ENCODE measurements at places on chromosomes 3 and 15.

DNA sequence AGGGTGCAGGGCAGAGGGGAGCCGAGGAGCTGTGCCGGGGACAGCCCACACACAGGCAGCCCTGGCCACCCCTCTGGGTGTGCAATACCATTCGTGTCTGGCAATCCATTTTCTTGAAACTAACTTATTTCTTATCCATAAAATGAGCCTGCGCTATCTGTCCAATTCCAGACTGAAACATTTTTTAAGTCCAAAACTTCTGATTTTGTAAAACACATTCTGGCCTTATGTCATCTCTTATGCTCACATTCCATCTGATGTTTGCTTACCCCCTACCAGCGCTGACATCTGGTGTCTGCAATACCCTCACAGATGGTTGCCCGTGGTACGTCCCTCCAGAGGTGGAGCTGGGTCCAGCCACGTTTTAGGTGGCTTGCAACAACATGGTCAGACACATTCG lies 31.8 kb downstream of the PCSK6 start:
- no peak for DNase-seq

DNA sequence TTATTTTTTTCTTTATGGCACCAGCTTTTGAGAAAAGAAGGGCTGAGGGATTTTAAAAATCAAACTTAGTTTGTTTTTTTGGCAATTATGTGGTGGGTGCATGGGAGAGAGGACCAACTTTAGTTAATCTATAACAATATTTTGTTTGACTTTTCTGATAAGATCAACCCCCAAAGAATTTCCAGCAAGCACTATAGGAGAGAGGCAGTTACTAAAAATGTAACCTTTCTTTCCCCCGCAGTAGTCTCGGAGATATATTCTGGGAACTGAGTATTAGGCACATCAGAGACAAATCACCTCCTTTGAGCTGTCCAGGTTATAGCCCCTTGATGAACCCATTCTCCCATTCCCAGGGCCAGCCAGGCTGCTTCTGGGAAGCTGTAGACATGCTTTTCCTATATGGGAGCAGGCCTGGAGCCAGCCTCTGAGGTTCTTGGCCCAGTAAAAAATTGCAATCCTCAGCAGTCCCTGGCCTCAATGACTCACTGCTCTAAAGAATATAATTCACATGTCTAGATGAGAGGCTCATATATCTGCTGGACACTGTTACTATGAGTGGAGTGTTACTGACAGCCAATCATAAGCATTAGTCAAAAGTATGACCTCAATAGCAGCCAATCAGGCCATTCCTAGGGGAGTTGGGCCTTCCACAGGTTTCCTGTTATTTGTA lies 138.3 kb upstream of the AGBL1 start:
- DNase-seq, result no peak

- no peak for DNase-seq
Measured at GRCh38 chr15:81013396-81013929, 12.7 kb downstream of the TLNRD1 start.

GRCh38 chr3:39550354-39551051 lies 83.0 kb downstream of the MOBP start:
- DNase-seq, result no peak

DNA sequence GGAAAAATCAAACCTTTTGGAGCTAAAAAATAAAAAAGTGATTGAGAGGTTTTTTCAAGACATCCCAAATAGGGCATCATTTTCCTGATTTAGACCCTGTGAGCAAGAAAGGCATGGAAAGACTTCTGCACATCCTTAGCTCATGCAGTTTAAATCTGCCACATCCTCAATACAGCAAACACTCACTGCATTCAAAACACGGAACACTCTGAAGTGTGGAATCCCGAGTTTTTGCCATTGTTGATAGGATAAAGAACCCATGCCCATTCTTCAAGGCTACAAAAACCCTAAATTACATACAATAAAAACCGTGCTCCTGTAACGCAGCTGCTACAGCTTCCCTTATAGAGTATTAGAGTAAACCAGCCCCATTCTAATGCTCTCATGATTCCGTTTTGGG lies 346.8 kb downstream of the GABRG3 start:
- DNase-seq, result no peak

DNA sequence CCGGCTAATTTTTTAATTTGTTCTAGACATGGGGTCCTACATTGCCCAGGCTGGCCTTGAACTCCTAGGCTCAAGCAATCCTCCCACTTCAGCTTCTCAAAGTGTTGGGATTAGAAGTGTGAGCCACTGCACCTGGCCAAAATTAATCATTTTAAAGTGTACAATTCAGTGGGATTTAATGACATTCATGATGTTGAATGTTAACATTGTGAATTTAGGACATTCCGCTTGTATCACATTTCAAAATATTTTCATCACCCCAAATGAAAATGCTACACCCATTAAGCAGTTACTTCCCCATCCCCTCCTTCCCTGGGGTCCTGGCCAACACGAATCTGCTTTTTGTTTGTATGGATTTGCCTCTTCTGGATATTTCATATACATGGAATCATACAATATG lies 62.1 kb upstream of the CGNL1 start:
- DNase-seq, result no peak

- DNase-seq, result peak; percentile 56
Measured at GRCh38 chr3:39267631-39268548, 11.9 kb downstream of the CX3CR1 start.

DNA sequence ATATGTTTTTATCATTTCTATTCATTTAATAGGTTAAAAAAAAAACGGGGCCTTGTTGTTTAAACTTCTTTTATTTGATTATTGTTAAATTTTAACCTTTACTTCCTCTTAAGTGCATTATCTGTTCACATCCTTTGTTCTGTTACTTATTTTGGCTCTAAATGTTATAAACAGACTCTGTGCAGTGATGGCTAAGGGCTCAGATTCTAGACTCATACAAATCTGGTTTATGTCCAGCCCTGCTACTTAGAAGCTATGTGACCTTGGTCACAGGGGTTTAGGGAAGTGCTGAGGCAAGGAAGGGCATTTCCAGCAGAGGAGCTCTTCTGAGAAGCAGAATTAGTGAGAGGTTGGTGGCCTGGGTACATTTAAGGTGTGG lies 55.3 kb upstream of the VILL start:
- no peak for DNase-seq

DNA sequence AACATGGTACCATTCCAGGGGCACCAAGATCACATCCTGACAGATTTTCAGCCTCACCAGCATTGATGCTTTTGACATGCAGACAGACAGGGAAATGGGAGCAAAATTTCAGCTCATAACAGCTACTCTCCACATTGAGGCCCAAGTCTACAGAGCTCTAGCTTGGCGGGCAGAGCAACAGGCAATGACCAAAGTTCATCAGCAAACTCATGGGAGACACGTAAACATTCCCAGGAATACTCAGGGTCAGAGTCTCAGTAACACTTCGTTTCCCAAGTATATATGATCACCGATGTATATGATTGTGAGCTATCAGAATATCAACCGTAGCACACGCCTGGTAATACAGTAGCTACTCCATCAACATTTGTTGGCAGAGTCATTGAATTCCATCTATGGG lies 59.2 kb upstream of the SLC24A5 start:
- DNase-seq, result no peak

DNA sequence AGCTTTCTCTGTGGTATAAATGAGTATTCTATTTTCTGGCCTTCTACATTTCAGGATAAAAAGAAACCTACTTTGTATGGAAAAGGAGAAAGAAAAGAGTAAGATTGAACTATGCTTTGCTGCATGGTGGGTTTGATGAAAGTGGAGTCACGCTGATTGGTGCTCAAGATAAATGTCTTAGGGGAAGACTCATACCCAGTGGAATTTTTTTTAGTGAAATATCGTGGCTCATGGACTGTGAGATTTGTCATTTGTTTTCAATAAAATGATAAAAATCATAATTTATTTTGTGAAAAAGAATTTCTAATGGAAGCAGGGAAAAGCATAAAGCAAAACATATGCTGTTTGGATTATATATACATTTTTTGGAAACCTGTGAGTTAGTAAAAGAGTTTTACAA lies 292.5 kb downstream of the ZPLD1 start:
- DNase-seq, result no peak

DNA sequence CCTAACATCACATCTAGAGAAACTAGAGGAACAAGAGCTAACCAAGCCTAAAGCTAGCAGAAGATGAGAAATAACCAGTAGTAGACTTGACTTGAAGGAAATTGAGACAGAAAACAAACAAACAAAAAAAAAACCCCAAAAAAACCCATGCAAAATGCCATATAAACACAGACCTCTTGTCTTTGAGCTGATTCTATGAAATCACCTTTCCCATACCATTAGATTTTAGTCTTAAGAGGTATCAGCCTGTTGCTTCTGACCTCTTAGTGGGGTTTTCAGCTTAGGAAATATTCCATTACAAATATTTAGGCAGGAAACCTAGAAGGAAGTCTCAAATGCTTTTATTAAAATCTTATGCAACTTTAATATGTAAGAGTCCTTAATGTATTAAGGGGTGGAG lies 23.9 kb upstream of the ST3GAL6 start:
- DNase-seq, result no peak

DNA sequence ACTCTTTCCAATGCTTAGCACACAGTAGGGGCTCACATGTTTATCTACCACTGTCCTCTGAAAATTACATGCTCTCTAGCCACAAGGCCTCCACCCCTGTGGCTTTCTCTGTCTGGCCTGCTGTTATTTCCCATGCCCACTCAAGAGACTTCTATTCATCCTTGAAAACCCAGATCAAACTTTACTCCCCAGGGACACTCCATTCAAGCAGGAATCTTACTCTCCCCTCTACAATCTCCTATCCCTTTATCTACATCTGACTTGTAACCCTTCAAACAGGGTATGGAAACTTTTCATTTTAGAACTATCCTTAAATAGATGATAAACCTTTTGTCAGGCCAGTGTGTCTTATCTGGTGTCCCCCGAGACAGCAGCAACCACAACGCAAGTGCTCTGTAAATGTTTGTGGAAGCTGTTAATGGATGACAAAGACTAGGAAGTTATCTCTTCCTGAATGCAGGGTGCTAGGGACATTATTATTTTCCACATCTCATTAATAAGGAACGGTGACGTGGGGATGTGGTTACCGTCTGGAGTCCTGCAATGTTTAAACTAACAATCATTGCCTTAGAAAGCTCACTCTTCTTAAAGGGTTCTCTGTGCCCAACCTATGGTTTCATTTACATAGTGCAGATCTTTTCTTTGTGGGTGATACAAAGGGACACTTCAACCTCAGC lies 322.3 kb downstream of the ARRDC4 start:
- DNase-seq, result no peak

- DNase-seq, result no peak
Measured at GRCh38 chr3:150150633-150151032, 179.9 kb upstream of the PFN2 start.

- no peak for DNase-seq
Measured at GRCh38 chr3:16378920-16379319, 113.9 kb downstream of the OXNAD1 start.

GRCh38 chr15:88115486-88116152 lies 140.9 kb downstream of the NTRK3 start:
- DNase-seq, result no peak

GRCh38 chr3:139827833-139828232 lies 107.2 kb upstream of the CLSTN2 start:
- no peak for DNase-seq
